ENCODE measurements at places on chromosomes 12 and 14.

DNA sequence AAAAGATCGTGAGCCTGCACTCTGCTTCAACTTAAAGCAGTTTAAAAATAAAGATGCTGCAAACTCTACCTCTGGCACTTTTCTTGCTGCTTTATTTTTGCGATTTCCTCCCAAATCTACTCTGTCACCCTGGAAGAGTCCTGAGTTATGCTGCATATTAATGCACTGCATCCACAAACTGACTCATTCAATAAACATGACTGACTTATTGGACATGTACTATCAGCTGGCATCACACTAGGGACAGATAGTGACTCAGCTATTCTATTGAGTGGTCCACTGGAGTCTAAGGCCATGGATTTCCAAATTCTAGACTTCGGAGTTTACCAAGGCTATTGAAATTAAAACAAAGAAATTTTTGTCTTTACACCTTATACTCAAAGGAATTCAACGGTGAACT, 90.7 kb upstream of the PTPRR start:
- DNase-seq, result no peak

DNA sequence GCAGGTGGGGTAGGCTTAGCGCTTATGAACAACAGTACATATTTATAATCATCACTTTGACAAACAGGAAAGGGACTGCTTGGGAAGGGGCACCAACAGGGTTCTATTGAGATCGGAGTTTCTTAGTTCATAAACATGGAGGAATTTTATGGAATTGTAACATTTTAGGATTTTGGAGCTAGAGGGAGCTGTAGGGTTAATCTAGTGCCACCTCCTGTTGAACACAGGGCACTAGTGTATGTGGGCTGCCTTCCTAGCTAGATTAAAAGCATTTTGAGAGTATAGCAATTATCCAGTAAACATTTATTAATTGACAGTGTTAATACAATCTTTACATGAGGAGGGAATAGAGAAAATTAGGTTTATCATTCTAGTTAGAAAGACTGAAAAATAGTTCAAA, 23.1 kb upstream of the TBC1D30 start:
- no peak for DNase-seq

GRCh38 chr12:47527816-47528215, 178.0 kb downstream of the RPAP3 start:
- DNase-seq, result no peak

DNA sequence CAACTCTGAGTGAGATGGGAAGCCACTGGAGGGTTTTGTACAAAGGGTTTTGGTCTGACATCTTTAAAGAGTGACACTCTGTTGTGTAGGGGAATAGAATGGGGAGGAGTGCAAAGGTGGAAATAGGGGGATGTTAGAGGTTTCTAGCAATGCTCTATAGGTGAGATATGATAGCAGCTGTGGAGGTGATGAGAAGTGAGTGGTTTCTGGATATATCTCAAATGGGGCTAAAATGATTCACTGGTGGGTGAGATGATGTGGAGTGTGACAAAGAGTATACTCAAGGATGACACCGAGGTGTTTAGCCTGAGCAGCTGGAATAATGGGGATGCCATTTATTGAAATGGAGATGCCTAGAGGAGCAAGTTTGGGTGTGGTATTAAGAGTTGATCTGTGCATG, 426.4 kb downstream of the PCNX1 start:
- DNase-seq, result no peak

DNA sequence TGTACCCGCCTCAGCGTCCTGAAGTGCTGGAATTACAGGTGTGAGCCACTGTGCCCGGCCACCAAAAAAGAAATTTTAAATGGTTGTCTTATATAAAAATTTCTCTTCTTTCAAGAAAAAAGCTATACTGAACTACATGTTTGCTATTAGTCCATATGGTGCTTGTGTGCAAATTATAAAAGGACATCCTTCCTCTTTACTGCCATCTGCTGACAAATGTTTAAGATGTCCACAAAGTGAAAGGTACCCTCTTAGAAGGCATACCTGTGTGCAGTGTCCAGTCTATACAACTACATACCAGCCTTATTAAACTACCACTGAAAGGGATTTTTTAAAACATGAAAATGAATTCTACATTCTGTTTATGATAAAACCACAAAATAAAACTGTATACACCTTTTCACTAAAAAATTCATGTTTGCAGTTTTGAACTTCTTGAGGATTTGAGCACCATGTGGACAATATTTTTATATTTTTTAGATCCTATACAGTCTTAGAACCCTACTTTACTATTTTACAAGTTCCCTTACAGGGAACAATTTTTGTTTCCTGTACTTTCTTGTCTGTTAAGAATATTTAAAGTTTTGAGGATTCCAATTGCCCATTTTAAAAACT, 32.8 kb upstream of the TOMM20L start:
- no peak for DNase-seq

GRCh38 chr12:28425526-28425925, 235.3 kb downstream of the CCDC91 start:
- DNase-seq, result no peak

Measured in stimulated activated CD4-positive, alpha-beta T cell treated with anti-CD3 and anti-CD28 coated beads, TNF-alpha, amount 100 ng/mL, for 48 hours (primary cell).